Stimulated activated CD8-positive, alpha-beta memory T cell treated with anti-CD3 and anti-CD28 coated beads, Interleukin-2, amount 100 ng/mL, for 48 hours (primary cell): ENCODE measurements at places on chromosomes 11 and 22.

GRCh38 chr11:120186456-120186773 is 24.4 kb upstream of the OAF start:
- no peak for DNase-seq

GRCh38 chr11:16418428-16419097 is 62.2 kb upstream of the SOX6 start:
- no peak for DNase-seq

DNA sequence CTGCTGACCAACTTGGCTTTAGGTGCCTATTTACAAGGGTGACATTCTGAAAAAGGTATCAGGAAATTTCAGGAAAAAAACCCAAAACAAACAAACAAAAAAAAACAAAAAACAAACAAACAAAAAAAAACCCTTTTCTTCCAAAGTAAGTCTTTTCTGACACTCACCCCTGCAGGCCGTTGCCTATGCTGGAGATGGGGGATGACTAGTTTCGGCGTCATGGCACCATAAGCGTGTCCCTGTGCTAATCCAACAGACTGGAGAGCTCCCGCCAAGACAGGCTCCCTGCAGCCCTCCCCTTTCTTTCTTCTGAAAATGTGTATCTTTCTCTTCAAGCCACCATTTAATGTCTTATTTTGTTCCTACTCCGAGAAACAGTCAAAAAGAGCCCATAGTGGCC is 13.7 kb downstream of the VSIG10L2 start:
- DNase-seq: no peak

DNA sequence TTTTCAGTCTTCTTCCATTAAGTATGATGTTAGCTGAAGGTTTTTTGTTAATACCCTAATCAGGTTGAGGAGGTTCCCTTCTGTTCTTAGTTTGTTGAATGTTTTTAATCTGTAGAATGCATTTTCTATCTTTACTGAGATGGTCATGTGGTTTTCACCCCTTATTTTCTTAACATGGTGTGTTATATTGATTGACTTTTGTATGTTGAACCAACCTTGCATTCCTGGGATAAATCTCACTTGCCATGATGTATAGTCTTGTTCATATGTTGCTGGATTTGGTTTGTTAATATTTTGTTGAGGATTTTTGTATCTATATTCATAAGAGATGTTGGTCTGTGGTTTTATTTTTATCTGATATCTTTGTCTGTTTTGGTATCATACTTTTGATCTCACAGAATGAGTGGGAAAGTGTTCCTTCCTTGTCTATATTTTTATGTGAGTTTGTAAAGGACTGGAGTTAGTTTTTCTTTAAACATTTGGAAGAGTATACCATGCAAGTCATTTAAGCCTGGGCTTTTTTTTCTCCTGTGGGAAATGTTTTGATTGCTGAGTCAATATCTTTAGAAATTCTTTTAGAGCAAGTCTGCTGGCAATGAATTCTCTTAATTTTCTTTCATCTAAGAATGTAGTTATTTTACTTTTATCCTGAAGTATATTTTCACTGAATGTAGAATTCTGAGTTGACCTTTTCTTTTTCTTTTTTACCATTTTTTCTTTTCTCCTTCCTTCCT is 5.5 kb upstream of the P4HA3 start:
- no peak for DNase-seq

DNA sequence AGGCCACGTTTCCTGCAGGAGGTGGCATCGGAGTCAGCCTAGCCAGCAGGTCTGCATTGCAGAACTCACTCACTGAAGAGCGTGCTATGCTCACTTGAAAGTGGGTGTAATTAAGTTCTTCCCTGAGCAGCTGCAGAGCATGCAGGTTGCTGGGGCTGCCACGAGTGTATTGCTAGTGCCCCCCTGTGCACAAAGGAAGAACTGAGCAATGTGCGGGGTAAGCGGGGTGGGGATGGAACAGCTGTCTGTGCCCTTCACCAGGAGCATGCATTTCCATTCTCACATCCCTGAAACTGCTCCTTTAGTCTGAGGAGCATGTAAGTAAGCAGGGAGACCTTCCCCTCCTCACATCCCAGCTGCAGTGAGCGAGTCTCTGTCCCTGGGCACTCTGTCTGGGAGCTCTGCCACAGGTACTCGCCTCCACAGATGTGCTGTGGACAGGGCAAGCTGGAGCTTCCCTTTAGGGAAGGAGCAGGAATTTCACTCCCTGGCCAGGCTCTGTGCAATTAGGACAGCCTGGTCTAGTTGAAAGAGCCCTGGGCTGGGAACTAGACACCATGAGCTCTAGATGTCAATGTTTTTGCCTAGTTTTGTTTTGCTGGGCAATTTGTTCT is 1031.8 kb downstream of the NTM start:
- DNase-seq: no peak

DNA sequence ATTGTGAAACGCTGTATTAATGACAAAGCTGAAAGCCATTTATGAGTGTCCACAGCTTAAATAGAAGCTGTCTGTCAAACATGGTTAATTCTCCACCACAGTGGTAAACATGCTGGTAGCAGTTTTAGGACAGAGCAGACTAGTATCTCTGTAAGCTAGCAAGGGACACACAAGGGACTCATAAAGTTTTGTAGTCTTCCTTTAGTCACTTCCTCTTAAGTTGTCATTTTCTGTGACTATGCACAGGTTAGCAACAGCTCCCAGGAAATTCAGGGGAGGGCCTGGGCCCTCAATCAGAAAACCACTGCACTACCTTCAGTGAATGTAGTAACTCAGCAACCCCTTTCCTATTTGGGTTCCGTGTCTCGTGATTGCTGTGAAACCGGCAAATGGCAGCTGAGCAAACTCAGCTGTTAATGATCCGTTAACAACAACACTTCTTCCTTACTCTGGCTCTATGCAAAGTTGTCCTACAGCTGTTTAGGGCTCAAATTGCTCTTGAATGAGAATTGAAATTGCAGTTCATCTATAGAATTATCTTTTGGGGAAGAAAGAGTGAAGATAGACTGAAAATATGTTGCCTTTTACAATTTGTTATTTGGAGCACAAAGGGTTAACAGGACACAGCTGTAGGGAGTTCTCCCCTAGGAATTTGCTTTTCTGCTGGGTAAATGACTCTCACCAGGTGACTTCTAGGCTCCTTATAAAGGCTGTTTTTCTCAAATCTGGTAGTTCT is at the start of gene MMP26:
Gene MMP26 (plus strand): TSS at position 731 of the 736 bp plus-strand sequence.
- DNase-seq: no peak

- no peak for DNase-seq
Measured at GRCh38 chr22:28250036-28250695, 331.1 kb upstream of the PITPNB start.

DNA sequence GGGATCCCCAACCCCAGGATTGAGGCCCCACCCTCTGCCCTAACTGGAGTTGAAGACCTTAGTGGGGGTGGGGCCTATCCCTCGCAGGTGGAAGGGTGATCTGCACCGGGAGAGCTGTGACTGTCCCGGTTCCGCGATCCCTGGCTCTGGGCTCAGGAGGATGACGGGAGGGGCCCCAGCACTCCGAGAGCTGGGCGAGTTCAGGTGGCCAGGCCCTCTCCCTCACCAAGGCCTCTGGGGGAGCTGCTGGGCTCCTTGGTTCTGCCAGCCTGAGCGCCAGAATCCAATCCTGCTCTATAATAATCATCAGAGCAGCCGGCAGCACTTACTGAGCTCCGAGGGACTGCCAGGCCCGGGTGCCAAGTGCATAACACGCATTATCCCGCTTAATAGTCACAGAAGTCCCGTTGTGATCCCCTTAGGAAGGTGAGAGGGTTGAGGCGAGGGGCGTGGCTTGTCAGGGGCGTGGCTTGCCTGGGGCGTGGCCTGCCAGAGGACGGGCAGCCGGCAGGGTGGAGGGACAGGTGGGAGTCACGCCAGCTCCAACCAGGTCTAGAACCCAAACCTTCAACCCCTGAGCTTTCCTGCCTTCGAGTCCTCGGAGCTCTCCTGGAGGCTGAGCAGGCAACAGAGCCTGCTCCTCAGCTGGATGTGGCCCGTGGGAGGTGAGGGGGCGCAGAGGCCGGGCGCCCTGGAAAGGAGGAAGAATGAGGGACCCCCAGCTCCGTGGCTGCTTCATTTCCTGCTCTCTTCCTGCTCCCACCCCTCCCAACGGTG is 7.3 kb upstream of the SYT7 start:
- DNase-seq: peak; percentile 14

DNA sequence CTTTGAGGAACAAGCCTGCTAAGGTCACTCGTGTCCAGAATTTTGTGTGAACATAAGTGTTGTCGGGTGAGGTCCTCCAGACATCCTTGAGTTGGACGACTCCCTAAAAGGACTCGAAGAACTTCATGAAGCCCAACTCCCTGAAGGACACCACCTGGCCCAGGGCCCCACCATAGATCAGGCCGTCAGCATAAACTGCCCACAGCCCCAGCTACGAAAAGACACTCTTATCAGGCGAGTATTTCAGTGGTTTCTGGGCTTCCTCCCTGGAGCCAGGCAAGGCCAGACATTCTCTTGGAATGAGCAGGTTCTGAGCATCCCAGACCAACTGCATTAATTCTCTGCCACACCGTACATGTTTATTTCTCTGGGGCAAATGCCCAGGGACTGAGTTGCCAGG is 170.1 kb downstream of the IGLL1 start:
- DNase-seq: no peak
